ENCODE measurements at places on chromosomes 13 and 19.

GRCh38 chr19:57282011-57282643 lies 1.8 kb downstream of the ZNF460 start:
- H3K27me3 ChIP-seq = no peaks in the 10 kb centered on the region
- H3K4me1 ChIP-seq = peaks cover 23% of the 10 kb centered on the region
- H3K27ac ChIP-seq = peak overlapping the region; percentile 30
- no peak for DNase-seq
- no peak overlapping the region for H3K4me3 ChIP-seq
- peaks cover 9% of the 10 kb centered on the region for H3K36me3 ChIP-seq

DNA sequence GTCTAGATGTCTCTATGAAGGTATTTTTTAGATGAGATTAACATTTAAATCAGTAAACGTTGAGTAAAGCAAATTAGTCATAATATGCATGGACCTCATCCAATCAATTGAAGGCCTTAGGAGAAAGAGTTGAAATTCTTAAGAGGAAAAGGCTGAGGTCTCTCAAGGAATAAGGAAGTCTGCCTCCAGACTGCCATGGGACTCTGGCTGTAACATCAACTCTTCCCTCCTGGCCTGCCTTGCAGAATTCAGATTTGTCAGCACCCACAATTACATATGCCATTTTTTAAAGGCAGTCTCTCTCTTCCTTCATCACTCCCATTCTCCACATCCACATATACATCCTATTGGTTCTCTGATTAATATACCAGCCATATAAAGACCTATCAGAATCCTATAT lies 28.8 kb upstream of the INTS6 start:
- no peaks in the 10 kb centered on the region for H3K27me3 ChIP-seq
- H3K4me3 ChIP-seq = no peak overlapping the region
- no peak overlapping the region for H3K27ac ChIP-seq

GRCh38 chr19:30755581-30755980 lies 383.4 kb downstream of the ZNF536 start:
- DNase-seq = no peak
- no peaks in the 10 kb centered on the region for H3K27me3 ChIP-seq
- H3K4me1 ChIP-seq = no peaks in the 10 kb centered on the region
- H3K36me3 ChIP-seq = no peaks in the 10 kb centered on the region
- no peak overlapping the region for H3K27ac ChIP-seq

DNA sequence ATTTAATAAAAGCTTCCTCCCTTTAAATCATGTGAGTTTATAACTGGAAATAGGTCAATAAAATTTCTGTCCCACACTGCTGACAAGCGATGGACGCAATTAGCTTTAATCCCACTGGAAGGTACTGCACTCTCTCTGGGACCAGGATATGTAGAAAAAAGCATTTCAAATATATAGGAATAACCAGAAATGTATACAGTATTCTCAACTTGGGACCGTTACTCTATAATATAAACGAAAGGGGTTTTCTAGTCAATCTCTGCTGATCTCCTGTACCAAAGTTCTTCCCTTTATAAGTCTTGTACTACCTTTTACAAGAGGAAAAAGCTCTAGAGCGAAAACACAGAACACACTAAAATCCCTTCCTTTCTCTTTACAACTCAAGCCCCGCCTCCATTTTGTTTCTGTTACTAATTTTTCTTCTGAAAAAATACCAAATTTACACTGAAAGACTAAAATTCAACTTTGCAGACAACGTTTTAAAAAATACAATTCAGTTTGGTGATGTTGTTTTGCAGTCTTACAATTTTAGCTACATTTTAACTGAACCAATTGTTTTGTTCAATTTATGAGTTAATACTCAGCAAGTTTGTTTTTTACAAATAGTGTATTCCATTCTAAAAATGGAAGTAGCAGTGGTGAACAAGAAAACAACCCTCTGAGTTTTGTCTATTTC lies 1.7 kb upstream of the USPL1 start:
- peak; percentile 59 for DNase-seq
- no peaks in the 10 kb centered on the region for H3K36me3 ChIP-seq
- no peaks in the 10 kb centered on the region for H3K27me3 ChIP-seq
- peak overlapping the region; percentile 84 for H3K4me3 ChIP-seq
- H3K27ac ChIP-seq = peak overlapping the region; percentile 97
- peaks cover 13% of the 10 kb centered on the region for H3K4me1 ChIP-seq

GRCh38 chr19:38736413-38737280 lies 7.6 kb downstream of the CAPN12 start:
- no peaks in the 10 kb centered on the region for H3K27me3 ChIP-seq
- H3K4me3 ChIP-seq = peak overlapping the region; percentile 24
- no peaks in the 10 kb centered on the region for H3K36me3 ChIP-seq
- no peak for DNase-seq
- H3K4me1 ChIP-seq = peaks cover 27% of the 10 kb centered on the region
- H3K27ac ChIP-seq = no peak overlapping the region

- H3K4me3 ChIP-seq = peak overlapping the region; percentile 76
- no peak for DNase-seq
- H3K27me3 ChIP-seq = no peaks in the 10 kb centered on the region
- peaks cover 25% of the 10 kb centered on the region for H3K4me1 ChIP-seq
Observed at GRCh38 chr13:99605420-99606323, 104.4 kb downstream of the TM9SF2 start.

- no peaks in the 10 kb centered on the region for H3K27me3 ChIP-seq
- no peaks in the 10 kb centered on the region for H3K36me3 ChIP-seq
- no peak overlapping the region for H3K27ac ChIP-seq
- no peak overlapping the region for H3K4me3 ChIP-seq
- no peak for DNase-seq
- H3K4me1 ChIP-seq = peaks cover 4% of the 10 kb centered on the region
Observed at GRCh38 chr19:8074501-8074900, 21.9 kb downstream of the CCL25 start.

DNA sequence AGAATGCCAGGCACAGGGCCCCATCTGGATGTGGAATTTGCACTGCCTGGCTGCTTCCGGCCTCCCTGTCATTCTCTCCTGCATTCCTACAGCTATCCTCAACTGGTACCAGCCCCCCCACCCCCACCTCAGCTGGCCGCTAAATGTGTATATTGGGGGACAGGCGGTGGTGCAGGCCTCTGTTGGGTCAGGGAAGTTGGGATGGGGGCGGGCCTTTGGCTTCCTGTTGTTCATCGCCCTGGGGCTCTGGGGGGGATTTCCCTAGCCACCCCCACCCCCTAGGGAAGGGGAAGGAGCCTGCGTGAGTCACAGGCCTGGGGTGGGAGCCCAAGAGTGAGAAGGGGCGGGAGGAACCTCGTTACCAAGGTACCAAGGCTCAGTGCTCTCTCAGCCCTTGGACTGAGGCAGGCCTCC lies 10.6 kb downstream of the POU2F2 start:
- DNase-seq = peak; percentile 43
- H3K4me1 ChIP-seq = peaks cover 44% of the 10 kb centered on the region
- peak overlapping the region; percentile 77 for H3K27ac ChIP-seq
- peaks cover 10% of the 10 kb centered on the region for H3K36me3 ChIP-seq
- H3K27me3 ChIP-seq = no peaks in the 10 kb centered on the region

DNA sequence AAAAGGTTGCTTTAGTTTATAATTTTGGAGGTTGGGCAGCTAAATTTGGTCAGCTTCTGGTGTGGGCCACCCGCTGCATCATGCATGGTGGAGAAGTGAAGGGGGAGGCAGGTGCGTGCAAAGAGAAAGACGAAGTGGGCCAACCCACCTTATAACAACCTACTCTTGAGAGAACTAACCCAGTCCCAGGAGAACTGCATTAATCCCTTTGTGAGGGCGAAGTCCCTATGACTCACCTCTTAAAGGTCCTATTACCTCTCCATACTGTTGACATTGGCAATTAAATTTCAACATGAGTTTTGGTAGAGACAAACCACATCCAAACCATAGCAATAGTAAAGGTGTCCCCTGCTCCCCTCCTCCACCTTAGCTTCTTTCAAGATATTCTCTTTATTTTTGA lies 7.7 kb upstream of the FGF9 start:
- no peaks in the 10 kb centered on the region for H3K36me3 ChIP-seq
- DNase-seq = no peak
- no peak overlapping the region for H3K27ac ChIP-seq
- no peaks in the 10 kb centered on the region for H3K4me1 ChIP-seq

GRCh38 chr13:86976521-86977324 lies 694.4 kb upstream of the SLITRK5 start:
- H3K4me1 ChIP-seq = no peaks in the 10 kb centered on the region
- H3K36me3 ChIP-seq = no peaks in the 10 kb centered on the region
- DNase-seq = no peak
- H3K27ac ChIP-seq = no peak overlapping the region

GRCh38 chr19:29259153-29259552 lies 46.2 kb upstream of the UQCRFS1 start:
- no peaks in the 10 kb centered on the region for H3K27me3 ChIP-seq
- H3K27ac ChIP-seq = no peak overlapping the region
- DNase-seq = no peak
- H3K4me3 ChIP-seq = no peak overlapping the region

- no peak overlapping the region for H3K4me3 ChIP-seq
- H3K27ac ChIP-seq = no peak overlapping the region
- no peak for DNase-seq
- no peaks in the 10 kb centered on the region for H3K27me3 ChIP-seq
- peaks cover 4% of the 10 kb centered on the region for H3K4me1 ChIP-seq
- no peaks in the 10 kb centered on the region for H3K36me3 ChIP-seq
Observed at GRCh38 chr19:17090583-17090982, 15.0 kb downstream of the MYO9B start.
